ENCODE measurements at places on chromosomes 5 and 9.

DNA sequence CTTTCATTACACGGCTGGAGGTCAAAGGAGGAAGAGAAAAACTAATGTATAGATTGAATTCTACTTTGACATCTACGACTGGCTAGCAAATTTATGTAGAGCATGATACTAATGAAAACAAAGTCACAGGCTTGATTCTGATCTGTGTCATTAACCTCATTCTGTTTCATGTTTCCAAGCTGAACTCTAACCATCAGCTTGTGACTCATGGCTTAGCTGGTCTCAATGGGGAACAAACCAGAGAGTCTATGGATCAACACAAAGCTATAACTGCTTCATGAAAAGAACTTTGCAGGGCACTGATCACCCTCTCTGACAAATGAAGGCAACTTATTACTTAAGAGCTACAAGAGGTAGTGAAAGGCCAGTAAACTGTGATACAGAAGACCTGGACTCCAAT lies 23.6 kb upstream of the PDE4D start:
- DNase-seq: no peak

GRCh38 chr5:55495216-55495615 lies 39.5 kb downstream of the PLPP1 start:
- DNase-seq: no peak

DNA sequence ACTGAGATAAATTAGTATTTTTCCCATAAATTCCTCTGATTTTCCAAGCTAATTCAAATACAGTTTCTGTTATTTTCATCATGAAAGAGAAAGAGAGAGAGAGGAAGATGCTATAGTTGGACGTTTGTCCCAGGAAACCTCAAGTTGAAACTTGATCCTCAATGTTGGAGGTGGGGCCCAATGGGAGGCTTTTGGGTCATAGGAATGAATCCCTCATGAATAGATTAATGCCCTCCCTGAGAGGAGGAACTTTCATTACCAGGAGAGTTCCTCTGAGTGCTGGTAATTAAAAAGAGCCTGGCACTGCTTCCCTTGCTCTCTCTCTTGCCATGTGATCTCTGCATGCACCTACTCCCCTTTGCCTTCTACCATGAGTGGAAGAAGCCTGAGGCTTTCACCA lies 189.9 kb upstream of the SMC2 start:
- no peak for DNase-seq

- no peak for DNase-seq
Observed at GRCh38 chr9:8241201-8241600, 441.6 kb upstream of the DMAC1 start.

- DNase-seq: no peak
Observed at GRCh38 chr9:89635816-89636215, 31.0 kb downstream of the GADD45G start.

GRCh38 chr9:93669958-93670207 lies 93.5 kb downstream of the PHF2 start:
- peak; percentile 52 for DNase-seq

Measured in natural killer cell treated with Interleukin-12 subunit alpha and Interleukin-12 subunit beta and Interleukin-15 and Interleukin-18, amount 100 ng/mL, for 72 hours (primary cell).